Osteoblast (primary cell): ENCODE measurements at places on chromosomes 6 and 20.

DNA sequence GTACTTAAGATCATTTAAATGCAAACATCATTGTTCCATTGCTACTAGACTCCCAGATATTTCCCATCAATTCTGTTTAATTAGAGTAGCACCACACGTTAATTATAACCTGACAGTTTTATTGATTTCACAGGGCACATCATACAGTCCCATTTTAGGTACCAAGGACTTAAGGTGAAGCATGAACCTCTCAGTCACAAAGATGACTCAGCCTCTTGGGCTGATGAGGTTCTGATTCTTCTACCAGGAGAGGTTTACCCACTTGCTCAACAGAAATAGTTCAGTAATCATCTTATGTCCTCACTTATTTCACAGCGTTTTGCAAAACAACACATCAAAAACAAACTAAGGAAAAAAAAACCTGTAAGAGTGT lies 98.5 kb downstream of the HIVEP2 start:
- peak; percentile 59 for DNase-seq

DNA sequence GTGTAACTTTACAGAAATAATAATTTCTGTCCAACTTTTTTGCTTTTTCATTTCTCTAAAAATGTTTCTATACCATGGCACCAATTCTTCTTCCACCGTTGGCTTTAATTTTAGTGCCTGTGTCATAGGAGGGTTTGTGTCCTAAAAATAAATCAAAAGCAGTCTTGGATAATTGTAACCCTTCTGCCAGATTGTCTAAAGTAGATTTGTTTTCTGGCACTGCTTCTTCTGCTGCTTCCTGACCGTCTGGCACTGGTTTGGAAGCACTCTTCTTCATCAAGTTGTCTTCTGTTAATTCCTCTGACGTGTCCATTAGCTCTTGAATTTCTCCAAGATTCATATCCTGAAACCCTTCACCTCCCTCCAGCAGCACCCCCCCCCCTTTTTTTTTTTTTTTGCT lies 33.1 kb downstream of the SCAF8 start:
- DNase-seq, result no peak

- no peak for DNase-seq
Observed at GRCh38 chr20:14959506-14960475, 622.4 kb upstream of the FLRT3 start.

GRCh38 chr6:70673601-70674000 lies 5.9 kb downstream of the SMAP1 start:
- peak; percentile 74 for DNase-seq

DNA sequence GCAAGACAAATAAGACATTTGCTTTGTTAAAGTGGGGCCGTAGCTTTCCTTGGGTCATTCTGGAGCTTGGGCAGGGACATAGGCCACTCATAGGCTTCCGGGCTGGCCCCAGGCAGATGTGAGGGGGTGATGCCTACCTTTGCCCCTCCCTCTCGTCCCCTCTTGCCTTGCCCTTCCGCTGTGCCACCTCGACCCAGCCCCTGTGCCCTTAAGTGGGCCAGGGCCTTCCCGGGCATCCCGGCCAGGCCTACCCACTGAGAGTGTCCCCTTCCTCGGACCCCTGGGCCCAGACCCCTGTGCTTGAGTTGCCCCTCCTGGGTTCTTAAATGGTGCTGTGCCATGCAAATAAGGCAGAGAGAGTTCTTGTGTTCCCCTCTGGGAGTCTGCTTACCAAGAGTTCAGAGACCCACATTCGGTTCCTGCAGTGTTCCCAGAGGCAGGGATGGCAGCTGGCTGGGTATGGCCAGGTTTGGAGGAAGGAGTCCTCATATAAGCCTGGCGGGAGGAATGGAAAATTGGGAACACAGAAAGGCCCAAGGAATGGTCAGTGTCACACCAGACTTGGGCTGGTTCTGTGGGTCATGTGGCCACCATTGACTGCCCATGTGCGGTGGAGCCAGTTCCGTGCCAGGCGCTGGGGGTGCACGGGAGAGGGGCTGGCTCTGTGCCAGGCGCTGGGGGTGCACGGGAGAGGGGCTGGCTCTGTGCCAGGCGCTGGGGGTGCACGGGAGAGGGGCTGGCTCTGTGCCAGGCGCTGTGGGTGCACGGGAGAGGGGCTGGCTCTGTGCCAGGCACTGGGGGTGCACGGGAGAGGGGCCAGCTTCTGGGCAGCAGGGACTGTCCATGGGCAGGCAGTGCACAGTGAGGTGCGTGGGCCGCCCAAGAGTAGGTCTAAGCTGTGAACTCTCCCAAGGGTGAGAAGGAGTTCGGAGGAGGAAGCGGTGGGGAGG lies 173.5 kb upstream of the SNX9 start:
- DNase-seq, result no peak

GRCh38 chr20:37528446-37529213 lies 954 bp upstream of the BLCAP start:
- no peak for DNase-seq

DNA sequence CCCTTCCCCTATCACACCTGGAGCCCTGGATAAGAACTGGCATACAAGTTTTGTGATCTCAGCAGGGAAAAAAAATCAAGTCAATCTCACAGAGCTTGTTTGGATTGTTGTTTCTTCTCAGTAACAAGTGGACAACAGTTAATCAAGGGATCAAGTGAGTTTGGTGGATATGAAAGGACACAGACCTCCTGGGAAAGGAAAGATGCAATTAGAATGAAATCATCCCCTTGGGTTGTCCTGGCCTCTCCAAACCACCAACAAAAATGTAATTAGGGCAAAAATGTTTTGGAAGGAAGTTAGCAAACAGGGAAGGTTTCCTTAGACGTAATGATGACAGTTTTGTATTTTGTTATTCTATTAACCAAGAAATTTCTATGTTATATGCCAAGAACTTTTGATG lies 99.1 kb upstream of the PRDM1 start:
- DNase-seq, result no peak

- no peak for DNase-seq
Observed at GRCh38 chr6:152734630-152735029, 16.0 kb upstream of the VIP start.

DNA sequence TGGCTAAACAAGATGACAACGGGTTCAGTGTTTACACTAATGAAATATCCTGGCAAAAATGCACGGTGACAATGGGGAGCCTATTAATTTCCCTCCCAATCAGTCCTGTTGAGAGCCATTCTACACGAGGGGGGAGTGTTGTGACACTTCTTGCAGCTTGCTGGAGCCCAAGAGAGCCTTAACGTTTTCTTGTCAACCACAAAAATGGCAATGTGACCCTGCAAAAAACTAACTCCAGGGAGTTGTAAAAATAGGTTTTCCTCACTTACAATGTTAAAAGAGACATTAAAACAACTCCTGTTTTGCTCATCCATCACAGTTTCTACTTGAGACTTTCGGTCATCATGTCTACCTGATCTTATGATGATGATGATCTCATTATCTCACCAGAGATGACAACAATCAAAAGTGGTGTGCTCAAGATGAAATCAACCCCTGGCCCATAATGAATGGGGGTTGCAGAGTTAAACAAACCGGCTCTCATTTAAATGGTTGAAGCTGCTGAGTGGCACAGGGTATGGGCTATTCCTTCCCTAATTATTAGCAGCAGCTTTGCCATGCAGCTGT lies 57.9 kb downstream of the GJA10 start:
- DNase-seq, result no peak

GRCh38 chr6:55868771-55869479 lies 6.5 kb downstream of the BMP5 start:
- no peak for DNase-seq

DNA sequence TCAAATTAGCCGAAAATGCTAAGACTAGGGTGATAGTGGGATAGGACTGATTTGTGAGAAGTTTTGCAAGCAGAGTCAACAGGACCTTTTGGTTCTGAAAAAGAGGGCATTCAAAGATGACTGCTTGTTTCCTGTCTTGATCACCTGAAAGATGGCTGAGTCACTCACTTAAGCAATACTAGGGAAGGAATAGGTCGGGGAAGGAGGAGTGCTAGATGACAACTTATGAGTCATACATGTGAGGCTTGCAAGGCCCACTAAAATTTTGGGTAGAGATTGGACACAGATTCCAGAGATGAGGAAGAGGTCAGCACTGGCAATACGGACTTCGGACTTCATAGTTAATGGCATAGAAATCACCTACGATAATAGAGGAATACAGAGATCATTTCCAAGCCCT lies 89.2 kb downstream of the FAM83B start:
- DNase-seq, result no peak

GRCh38 chr6:165647041-165647440 lies 16.0 kb downstream of the PDE10A start:
- no peak for DNase-seq

- no peak for DNase-seq
Observed at GRCh38 chr6:115570331-115570730, 490.4 kb downstream of the FRK start.

DNA sequence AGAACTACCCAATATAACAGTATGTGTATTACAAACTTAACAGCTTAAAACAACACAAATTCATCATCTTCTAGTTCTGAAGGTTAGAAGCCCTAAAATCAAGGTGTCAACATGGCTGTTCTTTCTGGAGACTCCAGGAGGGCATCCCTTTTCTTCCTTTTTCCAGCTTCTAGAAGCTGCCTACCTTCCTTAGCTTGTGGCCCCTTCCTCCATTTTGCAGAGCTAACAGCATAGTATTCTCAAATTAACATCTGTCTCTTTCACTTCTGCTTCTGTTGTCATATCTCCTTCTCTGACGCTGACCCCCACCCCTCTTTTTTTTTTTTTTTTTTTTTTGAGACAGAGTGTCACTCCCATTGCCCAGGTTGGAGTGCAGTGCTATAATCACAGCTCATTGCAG lies 52.8 kb upstream of the AKIRIN2 start:
- DNase-seq, result no peak

GRCh38 chr6:7580927-7581618 lies 8.9 kb upstream of the SNRNP48 start:
- DNase-seq, result no peak

GRCh38 chr6:138440296-138440695 lies 36.3 kb downstream of the HEBP2 start:
- no peak for DNase-seq

DNA sequence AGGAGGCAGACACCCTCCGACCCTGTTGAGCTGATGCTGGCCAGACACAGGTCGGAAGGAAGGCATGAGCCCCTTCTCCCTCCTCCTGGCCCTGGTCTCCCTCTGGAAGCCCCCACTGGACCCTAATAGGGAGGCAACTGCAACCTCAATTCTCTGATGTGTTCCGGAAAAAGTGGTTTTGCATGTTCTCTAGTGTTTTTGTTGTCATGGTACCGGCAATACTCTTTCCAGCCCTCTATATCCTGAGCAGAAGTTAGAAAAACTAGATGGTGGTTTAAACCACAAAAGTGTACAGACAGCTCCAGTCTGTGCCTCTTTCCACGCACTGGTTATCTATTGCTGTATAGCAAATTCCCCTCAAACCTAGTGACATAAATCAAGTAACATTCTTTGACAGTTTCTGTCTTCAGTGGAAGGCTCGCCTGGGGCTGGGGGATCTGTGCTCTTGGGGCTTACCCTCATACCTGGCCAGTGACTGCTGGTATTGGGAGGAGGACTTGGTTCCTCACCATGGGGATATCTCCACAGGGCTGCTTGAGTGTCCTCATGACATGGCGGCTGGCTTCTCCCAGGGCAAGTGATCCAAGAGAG lies 37.0 kb downstream of the SYTL3 start:
- DNase-seq, result no peak

DNA sequence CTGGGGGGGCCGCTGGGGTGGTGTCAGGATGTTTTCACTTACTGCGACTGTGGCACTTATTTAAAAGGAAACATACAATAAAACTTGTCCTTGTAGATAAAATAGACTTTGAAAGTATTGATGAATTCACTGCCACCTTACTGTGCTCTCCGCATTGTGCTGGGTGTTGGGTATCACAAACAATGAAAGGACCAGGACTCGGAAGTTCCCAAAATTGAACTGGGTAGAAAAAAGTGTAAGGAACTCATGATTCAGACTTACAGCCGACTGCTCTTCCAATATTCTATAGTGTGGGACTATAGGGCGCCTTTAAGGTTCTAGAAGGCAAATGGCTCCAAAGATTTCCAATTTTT lies 32.1 kb upstream of the ID4 start:
- no peak for DNase-seq

DNA sequence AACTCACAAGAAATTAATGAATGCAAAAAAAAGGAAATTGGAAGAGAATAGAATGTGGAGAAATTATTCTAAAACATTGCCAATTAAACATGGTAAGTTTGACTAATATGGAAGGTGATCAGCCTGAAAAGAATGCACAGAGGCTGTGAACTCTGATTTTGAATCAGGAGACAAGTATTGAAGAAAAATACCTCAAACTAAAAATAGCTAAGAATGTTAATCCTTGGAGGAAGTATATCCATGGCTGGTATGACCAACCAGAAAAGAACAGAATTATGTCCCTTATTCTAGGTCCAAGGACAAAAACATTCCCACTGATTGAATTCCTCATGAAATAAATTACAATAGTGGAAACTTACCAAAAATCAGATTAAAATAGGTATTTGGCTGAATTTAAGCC lies 7.3 kb upstream of the RIMS1 start:
- DNase-seq, result no peak

GRCh38 chr6:3915076-3915791 lies 66.1 kb downstream of the FAM50B start:
- no peak for DNase-seq

- DNase-seq, result peak; percentile 13
Observed at GRCh38 chr6:117513778-117514365, 31.4 kb downstream of the DCBLD1 start.

- no peak for DNase-seq
Observed at GRCh38 chr6:89956182-89956581, 61.9 kb downstream of the GJA10 start.

DNA sequence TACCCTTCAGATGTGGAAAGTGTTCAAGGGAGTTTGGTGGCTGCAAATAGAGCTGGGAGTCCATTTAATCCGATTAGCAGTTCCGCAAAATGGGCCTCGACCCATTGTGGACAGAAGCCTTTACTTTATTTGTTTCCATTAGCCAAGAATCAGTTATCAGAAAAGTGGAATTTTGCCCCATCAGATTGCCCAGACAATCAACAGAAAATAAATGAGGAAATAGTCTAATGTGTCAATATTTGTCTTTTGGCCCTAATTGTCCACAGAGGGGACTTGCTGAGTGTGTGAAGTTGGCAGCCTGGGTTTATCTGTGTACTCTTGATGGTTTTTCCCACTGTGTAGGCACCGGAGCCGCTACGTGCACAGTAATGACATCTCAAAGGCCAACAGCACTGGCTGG lies 134.3 kb downstream of the LINC00237 start:
- DNase-seq, result no peak

DNA sequence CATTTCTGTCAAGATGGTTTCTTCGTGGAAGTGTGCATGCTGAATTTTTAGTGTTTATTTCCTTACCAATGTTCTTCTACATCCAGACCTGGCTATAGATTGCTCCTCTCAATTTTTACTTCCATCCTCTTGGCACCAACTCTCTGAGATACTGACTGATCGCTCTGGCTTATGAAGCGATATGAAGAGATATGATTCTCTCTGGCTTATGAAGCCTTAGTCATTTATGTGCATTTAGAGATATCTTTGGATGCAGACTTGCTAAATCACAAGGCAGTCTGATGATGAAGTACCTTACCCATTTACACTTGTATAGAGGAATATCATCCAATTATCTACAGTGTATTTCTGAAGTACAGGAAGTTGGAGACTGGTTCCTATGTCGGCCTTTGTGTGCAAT lies 295.4 kb upstream of the STXBP5 start:
- DNase-seq, result no peak
